Adipocyte (in vitro differentiated cells): ENCODE measurements at places on chromosomes 13 and 19.

DNA sequence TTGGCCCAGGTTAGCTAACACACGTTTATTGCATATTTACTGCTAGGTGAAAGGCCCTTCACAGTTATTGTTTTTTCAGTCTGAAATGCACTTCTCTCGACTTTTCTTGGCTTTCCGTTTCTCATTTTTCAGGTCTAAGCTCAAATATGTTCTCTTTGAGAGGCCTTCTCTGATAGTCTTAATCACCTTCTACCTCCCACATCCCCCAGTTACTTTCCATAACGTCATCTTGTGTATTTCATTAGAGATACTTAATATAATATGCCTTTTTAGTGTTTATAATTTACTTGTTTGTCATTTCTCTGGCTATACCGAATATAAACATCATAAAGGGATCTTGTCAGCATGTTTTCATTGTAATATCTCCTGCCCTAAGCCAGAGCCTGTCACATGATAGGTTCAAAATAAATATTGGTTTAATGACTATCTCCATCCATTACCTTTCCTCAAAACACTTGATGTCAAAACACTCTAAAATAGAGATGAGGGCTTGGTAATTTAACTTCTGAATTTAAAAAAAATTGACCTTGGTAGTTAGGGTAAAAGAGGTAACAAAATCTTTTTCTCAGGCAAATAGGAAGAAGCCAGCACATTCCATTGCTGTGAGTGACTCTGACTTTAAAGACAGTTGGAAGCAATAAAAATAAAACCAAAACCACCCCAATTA lies 168.6 kb upstream of the RFC3 start:
- peak; percentile 41 for DNase-seq

- no peak for DNase-seq
Observed at GRCh38 chr13:30763786-30764413, 28.6 kb downstream of the ALOX5AP start.

- DNase-seq: no peak
Observed at GRCh38 chr19:21765151-21765550, 2.2 kb downstream of the ZNF100 start.

GRCh38 chr13:77290342-77290741 lies 36.6 kb downstream of the MYCBP2 start:
- no peak for DNase-seq
